Prostate gland (tissue), 2 donors: ENCODE measurements at places on chromosomes 4 and X.

GRCh38 chr4:77586951-77587383 lies 18.7 kb upstream of the CXCL13 start:
- DNase-seq: peak; percentile 57

DNA sequence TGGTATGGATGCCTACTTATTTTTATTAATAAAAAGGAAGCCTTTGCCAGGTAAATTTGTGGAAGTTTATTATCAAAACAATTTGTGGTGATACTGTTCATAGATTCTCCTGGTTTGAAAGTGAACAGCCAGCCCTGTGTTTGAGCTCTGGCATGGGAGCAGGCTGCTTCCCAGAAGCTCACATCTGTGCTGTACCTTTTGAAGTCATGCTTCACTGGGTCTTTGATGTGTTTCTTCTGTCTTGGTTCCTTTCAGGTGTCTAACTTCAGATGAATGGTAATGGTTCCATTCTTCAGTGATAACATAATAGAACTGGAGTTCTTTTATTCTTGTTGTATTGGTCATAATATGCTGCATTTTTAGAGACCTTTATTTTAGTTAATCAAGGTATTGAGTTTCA lies 85.5 kb downstream of the BMPR1B start:
- DNase-seq: no peak

DNA sequence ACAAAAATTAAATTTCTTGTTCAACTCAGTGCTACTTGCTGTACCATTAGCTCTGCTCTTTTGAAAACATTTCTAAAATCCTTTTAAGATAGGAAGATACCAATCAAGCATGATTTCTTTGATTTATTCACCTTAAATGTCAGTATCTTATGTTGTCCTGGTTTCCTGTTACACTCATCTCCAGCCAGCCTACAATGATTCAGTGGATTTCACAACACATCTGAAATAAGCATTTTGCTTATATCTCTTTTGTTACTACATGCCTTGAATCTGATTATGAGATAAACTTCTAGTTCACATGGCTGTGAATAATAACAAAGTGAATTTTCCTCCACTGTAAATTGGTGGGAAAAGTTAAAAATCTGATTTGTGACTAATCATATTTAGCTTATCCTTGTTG lies 112.5 kb upstream of the BMP3 start:
- DNase-seq: no peak

DNA sequence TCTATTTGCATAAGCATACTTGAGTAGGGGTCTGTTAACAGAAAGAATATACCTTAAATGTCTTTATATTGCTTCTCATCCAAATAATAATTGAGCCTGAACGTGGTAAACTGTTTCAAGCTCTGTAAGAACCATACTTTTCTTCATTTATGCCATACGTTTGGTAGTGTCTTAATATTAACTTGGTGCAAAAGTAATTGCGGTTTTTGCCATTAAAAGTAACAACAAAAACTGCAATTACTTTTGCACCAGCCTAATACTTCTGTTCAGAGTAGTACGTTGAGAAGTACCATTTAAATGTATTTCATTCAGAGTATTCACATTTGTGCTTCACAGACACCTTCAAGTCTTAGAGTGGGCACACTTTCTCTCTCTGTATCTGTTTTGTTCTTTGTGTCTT lies 60.5 kb downstream of the DDIT4L start:
- DNase-seq: no peak

- DNase-seq: peak; percentile 30
These were observed 233.6 kb upstream of the DIPK2B start for GRCh38 chrX:45434231-45434630.

- no peak for DNase-seq
These were observed 82.1 kb upstream of the BANK1 start for GRCh38 chr4:101708293-101709039.

- no peak for DNase-seq
These were observed 5.2 kb downstream of the TSPYL2 start for GRCh38 chrX:53087388-53087831.
